ENCODE measurements at places on chromosomes 13 and 19.

DNA sequence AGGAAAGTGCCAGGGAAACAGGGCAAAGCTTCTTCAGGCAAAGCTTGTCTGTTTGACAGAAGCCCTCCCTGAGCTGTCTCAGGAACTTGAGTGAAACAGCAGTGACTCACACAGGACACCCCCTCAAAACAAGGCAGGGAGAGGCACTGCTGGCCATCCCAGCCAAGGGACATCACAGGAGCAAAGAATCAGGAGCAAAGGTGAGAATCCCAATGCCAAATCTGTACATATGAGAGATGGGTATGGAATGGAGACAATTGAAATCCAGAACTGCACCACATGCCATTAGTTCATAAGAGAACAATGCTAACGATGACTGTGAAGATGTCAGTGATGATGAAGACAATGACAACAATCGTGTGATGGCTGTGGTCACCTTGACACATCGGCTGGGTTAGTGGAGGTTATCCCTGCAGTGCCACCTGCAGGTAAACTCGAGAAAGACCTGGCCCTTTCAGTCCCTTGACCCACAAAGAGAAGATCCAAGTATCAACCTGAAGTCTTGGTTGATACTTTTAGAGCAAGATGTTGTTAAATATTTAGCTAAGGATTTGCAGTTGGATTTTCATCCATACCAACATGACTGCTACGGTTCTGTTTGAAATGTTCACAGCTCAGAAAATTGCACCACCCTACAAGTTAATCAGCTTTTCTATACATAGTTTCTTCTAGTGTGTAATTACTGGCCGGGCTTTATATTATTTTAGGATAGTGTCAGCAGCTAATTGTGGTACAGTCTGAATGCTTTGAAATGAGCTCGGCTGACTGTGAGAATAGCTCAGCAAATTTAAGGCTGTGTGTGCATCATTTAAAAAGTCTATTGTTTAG is 42.0 kb upstream of the IPO5 start:
- DNase-seq, result peak; percentile 10

DNA sequence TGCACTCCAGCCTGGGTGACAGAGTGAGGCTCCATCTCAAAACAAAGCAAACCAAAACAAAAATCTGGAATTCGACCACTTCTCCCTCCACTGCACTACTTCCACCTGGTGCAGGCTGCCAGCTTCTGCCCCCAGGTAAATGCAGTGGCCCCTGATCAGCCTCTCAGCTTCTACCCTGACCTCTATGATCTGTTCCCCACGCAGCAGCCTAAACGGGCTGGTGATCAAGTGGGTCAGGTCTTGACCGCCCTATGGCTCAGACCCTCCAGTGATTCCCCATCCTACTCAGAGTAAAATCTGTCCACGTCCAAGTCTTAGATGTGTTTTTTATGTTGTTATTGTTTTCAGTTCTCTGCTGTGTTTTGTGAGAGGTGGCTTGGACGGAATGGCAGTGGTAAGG is 163.9 kb downstream of the KCTD15 start:
- no peak for DNase-seq

GRCh38 chr13:32902029-32902780 is 114.0 kb upstream of the KL start:
- no peak for DNase-seq

- peak; percentile 68 for DNase-seq
Measured at GRCh38 chr19:48568345-48568886, 16.4 kb downstream of the SULT2B1 start.

- peak; percentile 82 for DNase-seq
Measured at GRCh38 chr19:18674616-18675015, 8.9 kb upstream of the CRTC1 start.

DNA sequence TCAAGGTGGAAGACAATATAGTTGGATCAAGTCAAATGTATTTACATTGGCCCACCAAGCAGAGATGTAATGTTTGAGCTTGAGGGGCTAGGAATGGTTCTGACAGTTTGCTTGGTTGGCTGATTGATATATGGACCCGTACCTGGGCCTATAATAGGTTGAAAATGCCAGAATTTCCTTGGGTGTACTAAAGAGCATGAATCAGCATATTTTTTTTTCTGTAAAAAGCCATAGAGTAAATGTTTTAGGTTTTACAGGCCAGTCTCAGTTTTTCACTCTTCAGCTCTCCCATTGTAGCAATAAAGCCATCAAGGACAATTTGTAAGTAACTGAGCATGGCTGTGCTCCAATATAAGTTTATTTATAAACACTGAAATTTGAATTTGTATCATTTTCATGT is 26.9 kb downstream of the FXYD5 start:
- DNase-seq, result no peak

DNA sequence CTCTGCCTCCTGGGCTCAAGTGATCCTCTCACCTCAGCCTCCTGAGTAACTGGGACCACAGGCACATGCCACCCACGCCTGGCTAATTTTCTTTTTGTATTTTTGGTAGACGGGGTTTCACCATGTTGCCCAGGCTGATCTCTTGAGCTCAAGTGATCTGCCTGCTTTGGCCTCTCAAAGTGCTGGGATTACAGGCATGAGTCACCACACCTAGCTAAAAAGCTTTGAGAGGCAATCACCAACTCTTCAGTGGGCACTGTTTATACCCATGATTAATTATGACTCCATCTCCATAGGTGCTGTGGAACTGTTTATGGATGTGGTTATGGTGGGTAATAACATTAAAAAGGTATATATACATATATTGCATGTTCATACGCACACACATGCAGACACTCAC is 7.5 kb upstream of the RBM26 start:
- DNase-seq, result no peak

DNA sequence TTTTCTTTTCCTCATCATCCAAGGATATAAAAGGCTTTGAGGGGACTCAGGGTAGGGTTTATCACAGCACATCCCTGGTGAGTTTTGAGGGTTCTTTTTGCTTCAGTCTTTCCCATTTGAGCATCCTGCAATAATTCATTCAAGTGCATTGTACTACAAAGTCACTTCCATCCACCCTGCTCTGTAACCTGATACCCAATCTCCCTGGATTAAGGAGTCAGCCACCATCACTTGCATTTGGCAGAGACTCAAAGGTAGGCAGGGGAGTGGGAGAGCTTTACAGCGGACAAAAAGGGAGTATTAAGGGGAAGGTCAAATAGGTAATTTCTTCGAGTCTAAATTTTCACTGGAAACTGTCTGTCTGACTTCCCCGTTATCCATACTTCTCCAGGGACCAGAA is 216.1 kb upstream of the TMTC4 start:
- no peak for DNase-seq

DNA sequence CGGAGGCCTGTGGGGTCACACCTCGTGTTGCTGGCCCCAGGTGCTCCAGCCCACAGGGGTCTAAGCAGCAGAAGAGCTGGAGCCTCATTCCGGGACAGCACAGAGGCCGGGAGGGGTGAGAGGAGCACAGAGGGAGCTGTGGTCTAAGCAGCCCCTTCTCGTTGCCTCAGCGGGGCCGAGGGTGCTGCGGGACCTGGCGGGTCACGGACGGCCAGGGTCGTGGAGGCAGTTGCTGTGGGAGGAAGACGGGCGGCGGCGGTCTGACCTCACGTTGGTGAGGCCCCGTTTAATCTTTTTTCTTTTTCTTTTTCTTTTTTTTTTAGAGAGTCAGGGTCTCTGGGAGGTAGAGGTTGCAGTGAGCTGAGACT is 21.7 kb downstream of the PIAS4 start:
- DNase-seq, result no peak

- no peak for DNase-seq
Measured at GRCh38 chr13:86684402-86684801, 885.2 kb upstream of the SLITRK6 start.

GRCh38 chr19:10473192-10473591 is 30.0 kb downstream of the KEAP1 start:
- no peak for DNase-seq

GRCh38 chr13:33125821-33126570 is 109.8 kb downstream of the KL start:
- no peak for DNase-seq

GRCh38 chr19:6737873-6738786 is 750 bp upstream of the GPR108 start:
- peak; percentile 81 for DNase-seq

GRCh38 chr13:40023595-40024203 is 368.2 kb downstream of the COG6 start:
- DNase-seq, result no peak

DNA sequence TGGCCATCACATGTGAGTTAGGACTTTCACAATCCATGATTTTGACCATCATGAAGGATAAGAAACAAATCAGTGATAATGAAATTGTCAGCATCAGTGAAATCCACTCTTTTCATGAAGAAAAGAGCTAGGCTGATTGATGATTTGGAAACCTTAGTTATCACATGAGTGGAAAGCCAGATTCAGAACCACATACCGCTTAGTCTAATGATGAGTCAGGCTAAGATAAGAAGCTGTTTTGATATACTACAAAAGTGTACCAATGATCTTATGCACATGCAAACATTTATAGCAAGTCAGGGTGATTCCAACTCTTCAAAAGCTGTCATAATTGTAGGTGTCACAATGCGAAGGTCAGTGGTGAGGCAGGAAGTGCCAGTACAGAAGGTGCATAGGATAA is 519.3 kb downstream of the GPC6 start:
- DNase-seq, result no peak

DNA sequence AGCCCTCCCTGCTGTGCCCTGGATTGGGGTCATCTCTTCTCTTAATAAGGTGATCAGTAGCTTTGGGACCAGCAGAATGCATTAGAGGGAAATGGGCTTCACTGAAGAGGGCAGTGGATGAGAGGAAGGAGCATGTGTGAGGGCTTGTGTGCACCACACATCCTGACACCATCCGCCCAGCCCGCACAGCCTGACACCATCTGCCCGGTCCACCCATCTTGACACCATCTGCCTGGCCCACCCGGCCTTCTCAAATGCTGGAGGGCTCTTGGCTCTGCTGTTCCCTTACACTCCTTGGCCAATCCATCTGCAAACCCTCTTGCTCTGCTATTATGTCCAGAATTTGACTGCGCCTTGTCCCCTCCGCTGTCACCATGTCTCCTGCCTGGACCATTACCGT is 41.8 kb downstream of the BICRA start:
- DNase-seq, result peak; percentile 80

- no peak for DNase-seq
Measured at GRCh38 chr13:28655561-28655960, 3.4 kb upstream of the POMP start.

- peak; percentile 48 for DNase-seq
Measured at GRCh38 chr19:45643927-45644771, 5.0 kb upstream of the EML2 start.

DNA sequence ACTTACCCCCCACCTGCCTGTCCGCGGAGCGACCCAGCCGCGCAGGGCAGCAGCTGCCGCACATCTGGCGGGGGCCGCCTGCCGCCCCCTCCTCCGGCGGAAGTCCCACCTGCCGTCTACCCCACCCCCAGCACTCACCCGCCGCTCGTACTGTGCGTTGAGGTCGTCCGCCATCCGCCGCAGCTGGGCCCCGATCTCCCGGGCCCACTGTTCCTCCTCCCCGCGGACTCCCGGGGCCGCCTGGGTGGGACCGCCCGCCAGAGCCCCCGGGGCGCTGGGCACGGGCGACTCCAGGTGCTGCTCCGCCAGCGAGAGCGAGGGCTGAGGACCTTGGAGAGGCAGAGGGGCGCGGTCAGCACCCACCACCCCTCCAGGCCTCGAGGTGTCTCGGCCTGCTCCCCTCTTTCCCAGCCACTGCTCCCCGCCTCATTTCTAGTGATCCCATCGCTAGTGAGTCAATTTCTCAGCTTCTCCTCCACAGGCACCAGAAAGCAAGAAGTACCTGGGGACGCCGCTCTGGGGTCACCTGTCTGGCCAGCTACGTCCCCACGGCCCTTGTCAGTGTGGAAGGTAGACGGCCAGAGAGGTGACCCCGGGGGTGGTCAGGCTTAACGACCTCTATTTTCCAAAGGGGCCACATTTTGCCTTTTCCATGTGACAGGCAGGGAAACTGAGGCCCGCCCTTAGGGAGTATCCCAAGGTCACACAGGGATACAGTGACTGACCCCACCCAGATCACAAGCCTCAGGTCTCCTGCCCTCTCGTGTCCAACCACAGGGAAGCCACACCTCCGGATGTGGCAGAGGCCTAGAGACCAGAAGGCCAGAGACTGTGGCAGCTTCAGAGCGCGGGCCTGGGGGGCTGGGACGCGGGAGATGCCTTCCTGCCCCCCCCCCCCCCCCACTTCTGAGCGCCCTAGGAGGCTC is 4.3 kb downstream of the BBC3 start:
- DNase-seq, result peak; percentile 82

DNA sequence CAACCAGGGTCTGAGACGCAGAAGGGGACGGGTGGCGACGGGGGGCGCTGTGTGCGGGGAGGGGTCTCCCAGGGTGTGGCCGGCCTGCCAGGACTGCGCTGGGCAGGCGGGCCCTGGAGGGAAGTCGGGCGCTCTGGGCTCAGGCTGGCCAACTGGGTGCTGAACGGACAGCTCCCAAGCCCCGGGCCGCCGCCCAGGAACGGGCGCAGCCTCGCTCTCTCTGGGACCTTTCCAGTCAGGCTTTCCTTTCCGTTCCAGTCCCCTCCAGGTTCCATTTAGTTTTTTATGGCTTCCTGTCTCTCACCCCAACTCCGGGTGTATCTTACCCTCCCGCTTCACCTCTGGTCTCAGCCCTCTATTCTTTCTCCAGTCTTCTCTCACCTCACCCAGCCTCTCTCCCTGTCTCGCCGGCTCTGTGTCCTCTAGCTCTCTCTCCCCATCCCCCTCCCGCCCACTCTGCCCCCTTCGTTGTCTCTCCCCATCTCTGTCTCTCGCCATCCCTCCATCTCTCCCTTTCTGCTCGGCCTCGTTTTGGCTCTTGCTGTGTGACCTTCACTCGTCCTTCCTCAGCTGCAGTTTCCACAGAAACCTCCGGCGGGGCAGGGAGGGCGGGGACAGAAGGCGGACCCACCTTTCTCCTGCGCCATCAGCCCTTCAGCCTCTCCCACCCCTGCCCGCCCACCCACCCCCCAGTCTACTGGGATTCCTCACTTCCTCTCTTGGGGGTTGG is 3.3 kb upstream of the ATP1A3 start:
- DNase-seq, result peak; percentile 21

- DNase-seq, result no peak
Measured at GRCh38 chr13:37177125-37177524, 71.7 kb upstream of the CSNK1A1L start.

- no peak for DNase-seq
Measured at GRCh38 chr19:36072081-36072480, 17.4 kb downstream of the WDR62 start.

- DNase-seq, result no peak
Measured at GRCh38 chr13:99724633-99725517, 223.6 kb downstream of the TM9SF2 start.
